Germinal center (tissue), 1 donor: ENCODE measurements at places on chromosomes 7 and 10.

DNA sequence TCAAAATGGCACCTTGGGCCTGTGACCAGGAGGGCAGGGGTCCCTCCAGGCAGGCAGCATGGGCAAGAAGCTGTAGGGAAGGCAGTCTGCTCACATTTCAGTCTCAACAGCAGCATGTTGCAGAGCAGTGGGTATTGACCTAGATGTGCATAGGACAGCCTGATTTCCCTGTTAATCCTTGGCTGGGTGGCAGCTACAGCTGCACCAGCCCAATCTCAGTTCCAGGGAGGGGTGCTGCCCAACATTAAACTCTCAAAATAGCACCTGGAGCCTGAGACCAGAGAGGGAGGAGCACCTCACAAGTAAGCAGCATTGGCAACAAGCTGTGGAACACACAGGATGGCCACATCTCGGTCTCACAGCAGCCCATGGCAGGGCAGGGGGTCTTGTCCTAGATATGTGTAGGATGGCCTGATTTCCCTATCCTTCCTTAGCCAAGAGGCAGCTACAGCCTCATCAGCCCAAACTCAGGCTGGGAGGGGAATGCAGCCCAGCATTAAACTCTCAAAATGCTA lies 10.3 kb downstream of the TMEM140 start:
- DNase-seq, result no peak

- DNase-seq, result peak; percentile 55
Observed at GRCh38 chr10:14608381-14609001, 166.2 kb downstream of the FAM107B start.

- DNase-seq, result no peak
Observed at GRCh38 chr10:108496106-108496505, 1331.6 kb upstream of the SORCS1 start.

GRCh38 chr7:130071701-130072622 lies 1.6 kb downstream of the KLHDC10 start:
- DNase-seq, result peak; percentile 70

DNA sequence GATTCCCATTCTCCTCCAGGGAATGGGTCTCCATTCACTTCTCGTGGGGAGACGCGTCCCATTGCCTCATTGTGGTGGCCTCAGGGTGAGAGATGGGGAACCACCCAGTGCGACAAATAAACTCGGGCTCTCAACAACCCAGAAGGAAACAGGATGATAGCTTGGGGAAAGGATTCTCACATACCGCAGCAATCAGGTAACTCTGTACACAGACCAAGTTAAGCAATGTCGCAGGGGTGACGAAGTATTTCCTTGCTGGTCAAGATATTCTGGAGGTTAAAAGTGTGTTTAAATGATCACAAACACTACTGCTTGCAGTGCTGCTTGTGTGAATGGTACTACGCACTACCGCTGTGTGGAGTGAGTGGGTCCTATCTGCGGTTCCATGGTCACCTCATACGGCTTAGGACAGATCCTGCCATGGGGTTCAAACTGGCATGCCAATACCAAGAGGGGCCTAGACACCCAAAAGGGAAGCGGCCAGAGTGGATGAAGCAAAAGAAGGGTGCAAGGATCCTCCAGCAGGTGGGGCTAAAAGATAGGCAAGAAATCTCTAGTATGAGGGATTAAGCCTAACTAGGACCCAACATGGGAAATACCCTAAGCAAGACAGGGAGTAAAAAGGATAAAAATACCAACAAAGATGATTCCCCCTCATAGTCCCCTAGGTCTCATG lies 143.8 kb upstream of the TMEM106B start:
- peak; percentile 14 for DNase-seq

GRCh38 chr10:73229567-73229966 lies 17.5 kb downstream of the DNAJC9 start:
- DNase-seq, result no peak
